ENCODE measurements at places on chromosomes 13 and 19. TPM values are rescaled to one million over a fixed set of nuclear protein-coding genes. Genes with fewer than 3 reads are reported as not detected.

- no peaks in the 10 kb centered on the region for H3K36me3 ChIP-seq
- no peak for DNase-seq
- H3K27ac ChIP-seq: no peak overlapping the region
- no peak overlapping the region for H3K4me3 ChIP-seq
- H3K4me1 ChIP-seq: peaks cover 19% of the 10 kb centered on the region
These were observed 4.8 kb upstream of the WDR18 start for GRCh38 chr19:979318-979741.

GRCh38 chr13:64369121-64369520 is 2861.0 kb downstream of the PCDH9 start:
- no peak overlapping the region for H3K4me3 ChIP-seq
- H3K27me3 ChIP-seq: no peaks in the 10 kb centered on the region
- H3K4me1 ChIP-seq: no peaks in the 10 kb centered on the region
- no peaks in the 10 kb centered on the region for H3K36me3 ChIP-seq
- no peak for DNase-seq
- H3K27ac ChIP-seq: no peak overlapping the region

DNA sequence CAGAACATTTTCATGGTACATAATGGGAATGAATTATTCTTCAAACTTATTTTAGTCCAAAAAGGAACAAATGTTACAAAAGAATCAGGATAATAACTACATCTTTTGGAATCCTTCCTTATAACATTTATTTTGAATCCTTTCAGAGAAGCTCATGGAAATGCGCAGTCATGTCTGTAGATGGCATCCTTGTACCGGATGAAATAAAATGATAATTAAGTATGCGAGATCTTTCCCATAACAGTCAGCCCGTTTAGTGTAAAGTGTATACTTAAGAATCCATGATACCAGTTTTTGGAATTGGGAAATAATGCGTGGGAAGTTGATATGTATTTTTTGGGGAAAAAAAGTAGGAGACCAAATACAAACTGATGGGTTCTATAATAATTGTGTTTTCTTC is 418.8 kb downstream of the GPC5 start:
- H3K36me3 ChIP-seq: no peaks in the 10 kb centered on the region
- DNase-seq: no peak
- no peak overlapping the region for H3K4me3 ChIP-seq
- no peak overlapping the region for H3K27ac ChIP-seq
- no peaks in the 10 kb centered on the region for H3K27me3 ChIP-seq
- peaks cover 18% of the 10 kb centered on the region for H3K4me1 ChIP-seq

GRCh38 chr19:38319421-38320258 is at the start of gene KCNK6:
TSS of gene KCNK6 (plus strand) at chr19:38319845. CDS start at chr19:38319951, 106 bp downstream.
- peak within 1 kb of the TSS; percentile 92 for H3K27ac ChIP-seq
- no peak for DNase-seq
- H3K4me1 ChIP-seq: peaks cover 72% of the 10 kb centered on the region
- H3K27me3 ChIP-seq: no peaks in the 10 kb centered on the region

GRCh38 chr19:4990306-4990705 is 21.4 kb downstream of the KDM4B start:
- no peaks in the 10 kb centered on the region for H3K27me3 ChIP-seq
- H3K27ac ChIP-seq: no peak overlapping the region
- H3K36me3 ChIP-seq: no peaks in the 10 kb centered on the region

- no peak overlapping the region for H3K4me3 ChIP-seq
- no peaks in the 10 kb centered on the region for H3K4me1 ChIP-seq
- no peak overlapping the region for H3K27ac ChIP-seq
- DNase-seq: no peak
- peaks cover 8% of the 10 kb centered on the region for H3K36me3 ChIP-seq
These were observed 119.0 kb downstream of the MYCBP2 start for GRCh38 chr13:77207943-77208342.

DNA sequence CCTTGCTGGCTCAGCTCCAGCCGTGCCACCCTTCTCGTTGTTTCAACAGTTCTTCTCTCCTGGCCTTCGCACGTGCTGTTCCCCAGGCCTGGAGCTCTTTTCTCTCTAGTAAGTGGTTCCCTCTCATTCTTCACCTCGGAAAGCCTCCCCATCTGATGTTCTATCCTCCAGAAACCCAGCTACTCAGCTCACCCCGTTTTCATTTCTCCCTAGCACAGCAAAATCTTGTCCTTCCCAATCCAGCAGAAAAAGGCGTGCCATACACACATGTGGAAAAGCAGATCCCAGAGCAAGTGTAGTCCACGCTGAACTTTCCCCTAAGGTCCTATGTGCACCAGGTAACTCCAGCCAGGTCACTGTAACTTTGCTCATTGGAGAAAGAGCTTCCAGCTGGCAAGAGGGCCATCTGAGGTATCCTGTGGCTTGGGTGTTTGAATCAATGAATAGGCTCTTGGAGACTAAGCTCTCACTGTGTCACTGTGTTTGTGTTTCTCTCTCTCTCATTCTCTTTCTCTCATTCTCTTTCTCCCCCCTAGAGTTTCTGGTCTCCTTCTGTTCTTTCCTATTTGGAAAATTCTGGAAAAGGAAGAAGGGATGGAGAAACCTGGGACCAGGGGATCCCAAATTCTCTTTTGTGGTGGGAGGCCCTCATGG is 49.0 kb downstream of the COLGALT1 start:
- no peaks in the 10 kb centered on the region for H3K36me3 ChIP-seq
- no peak for DNase-seq
- H3K27me3 ChIP-seq: peaks cover 67% of the 10 kb centered on the region
- H3K4me3 ChIP-seq: no peak overlapping the region

DNA sequence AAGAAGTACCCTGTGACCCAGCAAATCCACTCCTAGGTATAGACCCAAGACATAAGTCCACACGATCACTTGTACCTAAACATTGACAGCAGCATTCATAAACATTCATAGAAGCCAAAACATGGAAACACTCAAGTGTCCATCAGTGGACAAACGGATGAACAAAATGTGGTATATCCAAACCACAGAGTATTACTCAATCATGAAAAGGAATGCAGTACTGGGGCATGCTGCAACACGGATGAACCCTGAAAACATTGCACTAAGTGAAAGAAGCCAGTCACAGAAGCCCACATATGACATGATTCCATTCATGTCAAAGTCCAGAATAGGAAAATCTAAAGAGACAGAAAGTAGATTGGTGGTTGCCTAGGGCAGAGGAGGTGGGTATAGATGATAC is 22.8 kb upstream of the CCNE1 start:
- H3K27me3 ChIP-seq: no peaks in the 10 kb centered on the region
- no peak overlapping the region for H3K27ac ChIP-seq
- no peak overlapping the region for H3K4me3 ChIP-seq

DNA sequence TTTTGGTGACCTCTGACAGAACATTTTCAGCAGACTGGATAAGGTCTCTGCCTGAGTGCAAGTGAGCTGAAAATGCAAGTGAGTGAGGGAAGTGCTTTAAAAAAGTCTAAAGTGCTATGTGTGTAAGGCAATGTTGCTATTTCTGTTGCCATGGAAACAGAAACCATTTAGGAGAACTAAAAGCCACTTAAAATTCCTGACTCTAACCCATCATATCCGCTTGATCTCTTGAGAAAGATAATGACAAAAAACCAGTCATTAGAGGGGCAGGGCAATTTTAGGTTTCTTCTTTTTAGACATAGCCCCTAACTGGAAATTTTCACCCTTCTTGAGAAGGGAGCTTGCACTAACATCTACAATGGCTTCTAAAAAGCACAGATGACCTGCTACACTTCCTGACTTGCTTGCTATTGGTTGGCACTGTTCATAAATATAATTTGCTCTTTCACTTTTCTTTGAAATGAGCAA is at the start of gene CYSLTR2:
TSS of gene CYSLTR2 (plus strand) at position 458 of the 468 bp plus-strand sequence. CDS start 52,889 bp downstream, outside the sequence.
- no peak within 1 kb of the TSS for H3K27ac ChIP-seq
- H3K27me3 ChIP-seq: no peaks in the 10 kb centered on the region
- no peak for DNase-seq
- H3K36me3 ChIP-seq: no peaks in the 10 kb centered on the region

GRCh38 chr13:85286081-85286480 is 513.1 kb downstream of the SLITRK6 start:
- no peaks in the 10 kb centered on the region for H3K36me3 ChIP-seq
- no peak for DNase-seq
- H3K4me1 ChIP-seq: no peaks in the 10 kb centered on the region
- no peak overlapping the region for H3K27ac ChIP-seq
- no peak overlapping the region for H3K4me3 ChIP-seq
- no peaks in the 10 kb centered on the region for H3K27me3 ChIP-seq

GRCh38 chr13:50379584-50379983 is 364.3 kb downstream of the KCNRG start:
- H3K27me3 ChIP-seq: no peaks in the 10 kb centered on the region
- H3K4me1 ChIP-seq: no peaks in the 10 kb centered on the region
- no peak overlapping the region for H3K27ac ChIP-seq
- H3K4me3 ChIP-seq: no peak overlapping the region
- no peak for DNase-seq

DNA sequence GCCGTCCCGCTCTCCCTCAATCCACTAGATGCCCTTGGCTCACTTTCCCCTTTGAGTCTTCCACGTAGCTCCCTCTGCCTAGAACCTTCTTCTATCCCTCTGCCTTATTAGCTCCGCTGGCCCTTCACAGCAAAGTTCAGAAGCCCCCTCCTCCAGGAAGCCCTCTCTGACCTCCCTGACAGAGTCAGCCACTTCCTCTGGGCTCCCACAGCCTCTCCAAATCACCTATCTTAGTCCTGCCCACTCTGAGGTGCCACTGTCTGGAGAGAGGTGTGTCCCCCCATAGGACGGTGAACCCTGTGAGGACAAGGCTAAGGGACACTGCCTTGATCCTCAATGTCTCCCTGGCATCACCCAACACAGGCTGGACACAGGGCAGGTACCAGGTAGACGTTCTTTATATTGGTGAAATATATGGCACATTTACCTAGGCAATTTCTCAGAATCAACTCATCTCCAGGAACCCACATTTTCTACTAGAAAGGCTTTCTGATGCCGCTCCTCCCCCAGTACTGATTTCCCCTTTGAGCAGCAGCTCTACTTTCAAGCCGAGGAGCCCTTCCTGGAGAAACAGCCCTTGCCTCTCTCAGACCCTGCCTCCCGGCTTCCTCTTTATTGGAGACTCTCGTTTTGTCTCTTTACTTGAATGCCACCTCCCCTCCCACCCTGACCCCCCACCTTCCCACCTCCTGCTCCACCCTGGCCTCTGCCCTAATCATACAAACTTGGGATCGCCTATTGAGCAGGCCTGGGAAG is 3.4 kb upstream of the TGFB1 start:
- no peak overlapping the region for H3K4me3 ChIP-seq
- no peaks in the 10 kb centered on the region for H3K27me3 ChIP-seq
- H3K36me3 ChIP-seq: no peaks in the 10 kb centered on the region
- no peak for DNase-seq
- H3K4me1 ChIP-seq: peaks cover 10% of the 10 kb centered on the region
- no peak overlapping the region for H3K27ac ChIP-seq

DNA sequence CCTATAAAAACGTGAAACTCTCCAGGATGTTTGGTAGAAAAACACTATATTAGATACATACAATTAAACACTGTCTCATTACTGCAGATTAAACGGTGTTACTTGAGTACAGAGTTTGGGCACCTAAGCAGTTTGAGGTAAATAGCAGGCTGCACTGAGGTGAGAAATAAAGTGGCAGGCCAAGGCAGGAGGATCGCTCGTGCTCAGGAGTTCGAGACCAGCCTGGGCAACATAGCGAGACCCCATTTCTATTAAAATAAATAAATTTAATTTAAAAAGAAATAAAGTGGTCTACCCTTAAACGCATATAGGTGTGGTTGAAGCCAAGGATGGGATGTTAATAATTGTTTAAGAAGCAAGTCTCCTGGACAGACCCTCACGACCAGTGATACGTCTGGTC is 1.2 kb downstream of the PSPC1 start:
- H3K27me3 ChIP-seq: no peaks in the 10 kb centered on the region
- H3K4me3 ChIP-seq: peak overlapping the region; percentile 83
- peak; percentile 14 for DNase-seq

DNA sequence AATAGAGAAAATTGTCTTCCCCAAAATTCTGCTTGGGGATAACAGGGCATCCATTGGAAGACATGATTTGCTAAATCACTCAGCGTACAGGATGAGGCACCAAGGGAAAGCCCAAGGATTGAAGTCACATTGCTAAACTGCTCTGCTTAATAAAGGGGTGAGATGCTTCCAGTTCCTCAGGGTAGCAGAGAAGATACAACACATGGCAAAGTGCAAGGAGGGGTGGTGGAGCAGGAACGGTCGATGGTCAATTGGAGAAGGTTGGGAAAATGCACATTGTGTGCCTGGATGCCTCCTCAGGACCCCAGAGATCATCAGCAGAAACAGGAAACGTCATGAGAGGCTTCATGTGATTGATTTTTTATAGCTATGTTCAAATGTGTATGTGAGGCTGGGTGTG is 116.3 kb upstream of the SOX1 start:
- no peak overlapping the region for H3K27ac ChIP-seq
- no peaks in the 10 kb centered on the region for H3K27me3 ChIP-seq
- no peak for DNase-seq
- H3K4me1 ChIP-seq: no peaks in the 10 kb centered on the region
- no peak overlapping the region for H3K4me3 ChIP-seq

DNA sequence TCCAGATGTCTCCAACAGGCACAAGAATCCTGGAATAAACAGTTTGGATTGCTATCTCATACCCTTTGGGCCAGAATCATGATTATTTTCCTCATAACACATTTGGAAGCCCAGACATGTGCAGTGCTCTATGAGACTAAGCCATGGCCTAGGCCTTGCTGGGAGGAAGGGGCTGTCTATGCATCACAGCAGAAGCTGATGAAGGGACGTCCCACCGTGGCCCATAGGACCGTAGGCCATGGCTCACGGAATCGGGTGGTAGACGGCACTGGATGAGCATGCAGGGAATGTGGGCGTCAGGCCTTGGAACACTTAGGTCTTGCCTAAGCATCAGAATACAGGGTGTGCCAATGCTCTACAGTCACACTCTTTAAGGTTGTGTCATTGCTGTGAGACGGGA is 283.8 kb upstream of the TSHZ3 start:
- H3K4me1 ChIP-seq: no peaks in the 10 kb centered on the region
- no peak overlapping the region for H3K4me3 ChIP-seq
- H3K27me3 ChIP-seq: no peaks in the 10 kb centered on the region
- no peaks in the 10 kb centered on the region for H3K36me3 ChIP-seq

- H3K27ac ChIP-seq: no peak overlapping the region
- no peak for DNase-seq
- no peak overlapping the region for H3K4me3 ChIP-seq
- H3K36me3 ChIP-seq: no peaks in the 10 kb centered on the region
These were observed 5.5 kb downstream of the ARHGAP45 start for GRCh38 chr19:1072371-1073015.

Gene ADM5
- total RNA-seq: 1.4 TPM

Gene MIER2
- total RNA-seq: 11.4 TPM

Gene PLEKHA4
- 20.7 TPM for total RNA-seq

Gene DACH1
- 0.71 TPM for total RNA-seq

Gene SLC10A2
- total RNA-seq: not detected

Gene LRRC25
- 9.6 TPM for total RNA-seq

Gene ACTN4
- 131 TPM for total RNA-seq

Gene MYCBP2
- total RNA-seq: 96.8 TPM

Gene PSG1
- total RNA-seq: not detected

Gene SMAD9
- total RNA-seq: 26.3 TPM
